Stimulated activated CD4-positive, alpha-beta T cell treated with anti-CD3 and anti-CD28 coated beads, TNF-alpha, amount 100 ng/mL, for 48 hours (primary cell): ENCODE measurements at places on chromosomes 7 and 10.

DNA sequence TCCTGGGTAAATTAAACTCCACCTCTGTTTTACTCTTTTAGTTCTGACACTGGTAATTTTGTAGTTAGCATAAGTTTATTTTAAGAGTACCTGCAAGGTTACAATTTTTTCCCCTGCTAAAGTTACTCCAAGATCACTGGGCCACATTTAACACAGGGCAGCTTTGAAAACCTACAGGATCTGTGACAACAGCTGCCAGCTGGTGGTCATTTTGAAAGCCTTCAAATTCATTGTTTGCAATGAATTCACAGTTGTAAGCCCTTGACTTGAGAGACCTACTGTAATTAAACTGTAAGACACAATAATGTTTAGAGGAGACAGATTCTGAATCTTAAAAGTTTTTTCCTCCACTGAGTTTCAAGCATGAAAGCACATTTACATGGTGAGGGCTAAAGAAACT lies 129.6 kb downstream of the CNOT4 start:
- DNase-seq, result no peak

DNA sequence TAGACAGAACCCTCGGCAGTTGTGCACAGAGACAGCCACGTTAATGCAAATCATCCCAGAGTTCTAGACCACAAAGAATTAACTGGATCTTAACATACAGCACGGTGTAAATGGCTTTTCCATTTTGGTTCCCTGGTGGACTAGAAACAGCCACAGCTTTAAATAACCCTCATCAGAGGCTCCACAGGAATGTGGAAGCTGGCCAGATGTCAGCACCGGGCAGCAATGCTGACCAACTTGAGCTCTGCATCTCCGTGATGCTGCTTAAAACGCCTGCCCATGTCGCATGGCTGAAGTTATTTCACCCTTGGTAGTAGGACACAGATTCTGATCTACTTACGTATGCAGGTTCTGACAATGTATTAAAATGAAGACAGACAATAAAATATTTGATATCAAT lies 24.5 kb downstream of the RSU1 start:
- no peak for DNase-seq

- DNase-seq, result no peak
These were observed 5.6 kb downstream of the OGA start for GRCh38 chr10:101812606-101813005.

DNA sequence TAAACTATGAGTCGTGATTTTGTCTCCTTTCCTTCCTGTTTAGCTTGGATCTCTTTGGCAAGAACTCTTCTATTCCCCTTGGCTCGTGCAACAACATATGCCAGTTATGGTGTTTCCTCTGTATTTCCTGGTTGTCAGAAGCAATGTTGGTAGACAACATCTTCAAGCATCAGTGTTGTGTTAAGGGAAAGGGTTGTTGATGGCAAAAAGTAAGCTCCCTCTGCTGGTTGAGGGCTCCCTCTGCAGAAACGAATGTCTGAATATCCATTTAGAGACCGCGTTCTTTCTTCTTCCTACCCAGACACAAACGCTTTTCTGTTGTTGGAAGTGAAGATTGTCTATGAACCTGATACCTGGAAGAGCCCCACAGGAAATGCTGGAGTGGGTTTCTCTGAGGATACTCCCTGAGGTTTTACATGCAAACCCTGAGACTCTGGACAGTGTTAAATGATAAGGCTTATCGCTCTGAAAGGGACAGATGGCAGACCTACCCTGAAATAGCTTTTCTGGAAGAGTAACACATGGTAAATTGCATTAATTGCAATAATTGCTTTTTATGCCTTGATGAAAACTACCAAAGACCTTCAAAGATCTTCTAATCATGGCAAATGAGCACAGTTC lies 23.5 kb upstream of the C1QL3 start:
- no peak for DNase-seq
